ENCODE measurements at places on chromosomes 12 and 14. TPM values are rescaled to one million over a fixed set of nuclear protein-coding genes. Genes with fewer than 3 reads are reported as not detected.

BICDL1 gene
- total RNA-seq, result 6.2 TPM

ADGRD1 gene
- total RNA-seq, result 4.9 TPM

AHNAK2 gene
- 5.2 TPM for total RNA-seq

LRTM2 gene
- total RNA-seq, result not detected

SYCP3 gene
- 0.26 TPM for total RNA-seq

RNASE7 gene
- 1.0 TPM for total RNA-seq

TRHDE gene
- 73.2 TPM for total RNA-seq

All from body of pancreas (tissue), 4 donors.